ENCODE measurements at places on chromosomes 3 and 15.

GRCh38 chr3:76463501-76463900, 576.4 kb upstream of the ROBO2 start:
- no peak for DNase-seq

- no peak for DNase-seq
Measured at GRCh38 chr3:71786217-71786549, 1.2 kb upstream of the PROK2 start.

- no peak for DNase-seq
Measured at GRCh38 chr15:28871168-28871567, 14.6 kb upstream of the APBA2 start.

DNA sequence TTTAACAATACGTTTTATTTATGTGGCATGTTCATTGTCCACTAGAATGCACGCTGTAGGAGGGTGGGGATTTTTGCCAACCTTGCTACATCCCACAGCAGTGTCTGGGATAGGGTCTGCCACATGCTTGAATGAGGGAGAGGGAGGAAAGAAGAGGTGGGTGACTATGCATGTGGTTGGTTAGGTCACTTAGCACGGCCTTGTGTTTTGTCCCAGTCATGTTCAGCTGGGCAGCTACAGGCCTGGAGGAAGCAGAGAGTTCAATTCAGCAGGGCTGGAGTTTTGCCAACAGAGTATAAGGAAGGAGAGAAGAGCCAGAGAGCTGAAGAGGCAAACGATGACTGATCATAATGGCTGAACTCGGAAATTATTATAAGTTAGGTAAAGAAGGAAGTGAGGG, 268.4 kb upstream of the NSMCE3 start:
- no peak for DNase-seq

- DNase-seq, result no peak
Measured at GRCh38 chr3:106332129-106332528, 463.3 kb upstream of the CBLB start.

GRCh38 chr15:40927495-40927872, 1.7 kb upstream of the DLL4 start:
- DNase-seq, result no peak

GRCh38 chr3:171184372-171184771, 157.9 kb upstream of the SLC2A2 start:
- DNase-seq, result no peak

DNA sequence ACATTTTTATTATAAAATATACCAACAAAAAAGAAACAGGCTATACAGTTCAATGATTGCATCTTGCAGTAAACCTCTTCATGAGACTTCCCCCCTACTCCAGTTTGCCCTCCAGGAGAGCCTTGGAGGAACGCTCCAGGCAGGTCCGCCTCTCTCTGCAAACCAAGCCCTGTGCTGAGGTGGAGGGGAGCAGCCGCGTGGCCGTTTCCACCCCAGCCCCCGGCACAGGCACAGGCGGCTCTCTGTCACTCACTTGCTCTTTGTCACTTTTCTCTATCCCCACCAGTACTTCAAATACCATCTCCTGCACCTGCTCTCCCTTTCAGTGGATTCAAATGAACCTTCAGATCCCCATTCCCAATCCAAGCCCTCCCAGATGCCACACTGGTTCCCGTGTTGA, 479.9 kb downstream of the OCA2 start:
- no peak for DNase-seq

DNA sequence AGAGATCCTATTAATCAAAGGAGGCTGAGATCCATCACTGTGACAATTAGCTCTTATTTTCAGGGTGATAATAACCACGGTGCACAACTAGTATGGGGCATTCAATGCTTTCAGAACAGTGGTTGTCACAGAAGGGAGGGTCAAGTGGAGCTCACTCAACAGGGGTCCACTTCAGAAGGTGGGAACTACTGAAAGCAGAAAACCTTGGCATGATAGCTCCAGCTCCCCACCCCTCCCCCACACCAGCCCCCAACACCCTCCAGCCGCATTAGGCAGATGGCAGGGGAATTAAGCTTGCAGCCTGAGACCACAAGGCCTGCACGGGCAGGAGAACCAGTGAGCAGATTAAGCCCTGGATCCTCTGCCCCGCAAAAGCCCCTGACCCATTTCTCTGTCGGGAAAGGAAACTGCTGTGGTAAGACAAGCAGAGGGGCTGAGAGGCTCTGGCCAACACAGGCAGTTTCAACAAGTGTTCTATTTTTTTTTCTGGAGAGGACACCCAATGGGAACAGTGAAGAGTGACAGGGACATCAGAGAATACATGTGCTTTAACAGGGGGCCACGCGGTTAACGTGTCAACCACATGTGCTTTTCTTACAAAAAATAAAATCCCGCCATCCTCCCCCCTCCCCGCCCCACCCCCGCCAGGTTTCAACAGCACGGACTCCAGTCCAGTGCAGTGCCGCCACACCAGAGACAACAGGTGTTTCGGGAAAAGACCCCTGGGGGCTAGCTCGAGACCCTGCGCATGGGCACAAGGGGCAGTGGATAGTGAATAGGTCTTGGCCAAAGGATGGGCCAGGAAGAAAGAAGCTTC, 997 bp downstream of the FYCO1 start:
- DNase-seq, result no peak

GRCh38 chr15:76336254-76337058, at the start of gene ISL2:
Gene ISL2, plus strand, starts transcription at chr15:76336773. Its CDS starts 111 bp downstream, at chr15:76336884.
- DNase-seq, result peak; percentile 84

Data from anterior cingulate cortex (tissue), 58 donors.